ACHN (cell line): ENCODE measurements at places on chromosomes 4 and X.
A peak's percentile ranks its signal among the peaks of the same experiment; 100 is the strongest.

DNA sequence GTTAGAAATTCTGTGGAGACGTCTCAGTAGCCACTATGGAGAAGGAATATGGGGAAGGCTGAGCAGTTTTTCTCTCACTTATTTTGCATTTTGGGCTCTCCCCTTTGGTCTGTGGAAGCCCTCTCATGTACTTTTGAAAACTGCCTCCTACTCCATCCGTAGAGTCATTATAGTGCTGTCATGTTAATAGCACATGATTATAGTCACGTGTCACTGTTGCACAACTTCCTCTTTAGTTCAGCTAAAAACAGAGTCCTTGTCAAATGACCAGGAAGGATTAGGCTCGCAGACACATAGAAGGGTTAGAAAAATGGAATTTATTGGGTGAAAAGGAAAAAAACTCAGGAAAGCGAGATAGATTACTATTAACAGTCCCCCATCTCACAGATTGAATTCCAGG lies 258.2 kb upstream of the CXorf51A start:
- DNase-seq: no peak

DNA sequence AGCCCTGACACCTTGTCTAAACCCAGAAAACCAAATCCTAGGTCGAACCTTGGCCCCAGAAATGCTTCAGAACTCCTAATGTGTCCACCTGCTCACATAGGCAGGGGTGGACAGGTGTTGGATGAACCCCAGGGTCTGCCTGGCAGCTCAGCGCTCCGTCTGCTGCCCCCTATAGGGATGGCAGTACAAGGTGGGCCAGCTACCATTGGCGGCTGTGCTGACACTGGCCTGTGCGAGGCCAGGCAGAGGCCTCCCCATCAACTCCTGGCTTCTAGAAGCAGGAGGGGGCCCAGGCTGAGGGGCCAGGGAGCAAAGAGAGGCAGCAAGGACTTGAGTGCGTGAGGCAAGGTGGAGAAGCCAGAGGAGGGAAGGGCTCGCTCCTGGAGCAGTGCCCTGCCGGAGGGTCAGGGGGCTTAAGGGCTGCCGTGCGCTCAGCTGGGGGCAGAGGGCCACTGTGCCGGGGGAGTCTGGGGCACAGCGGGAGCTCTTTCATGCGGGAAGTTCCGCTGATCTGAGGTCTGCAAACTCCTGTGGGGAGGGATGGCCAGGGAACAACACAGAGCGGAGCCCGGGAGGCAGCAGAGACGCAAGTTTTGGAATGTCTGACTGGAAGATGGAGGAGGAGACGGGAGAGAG lies 20.6 kb downstream of the CCNQ start:
- no peak for DNase-seq

- DNase-seq: no peak
These were observed 75.8 kb downstream of the FAT1 start for GRCh38 chr4:186647821-186648220.

DNA sequence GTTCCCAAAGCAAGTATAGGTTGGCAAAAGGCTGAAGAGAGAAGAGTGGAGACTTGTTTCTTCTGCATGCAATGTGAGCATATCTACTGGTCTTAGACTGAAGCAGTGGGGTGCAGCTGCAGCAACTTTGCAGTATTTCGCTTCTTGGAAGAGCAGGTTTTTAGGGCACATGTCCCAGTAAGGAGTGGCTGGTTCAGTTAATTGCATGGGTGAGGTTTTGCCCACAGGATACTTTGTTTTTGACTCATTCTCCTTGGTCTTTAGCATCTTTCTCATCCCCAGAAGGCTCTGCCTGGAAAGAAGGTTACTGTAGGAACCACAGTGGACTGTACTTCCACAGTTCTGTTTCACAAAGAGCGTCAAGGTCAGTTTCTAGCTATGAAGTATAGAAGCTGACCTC lies 68.0 kb upstream of the NR3C2 start:
- DNase-seq: no peak

DNA sequence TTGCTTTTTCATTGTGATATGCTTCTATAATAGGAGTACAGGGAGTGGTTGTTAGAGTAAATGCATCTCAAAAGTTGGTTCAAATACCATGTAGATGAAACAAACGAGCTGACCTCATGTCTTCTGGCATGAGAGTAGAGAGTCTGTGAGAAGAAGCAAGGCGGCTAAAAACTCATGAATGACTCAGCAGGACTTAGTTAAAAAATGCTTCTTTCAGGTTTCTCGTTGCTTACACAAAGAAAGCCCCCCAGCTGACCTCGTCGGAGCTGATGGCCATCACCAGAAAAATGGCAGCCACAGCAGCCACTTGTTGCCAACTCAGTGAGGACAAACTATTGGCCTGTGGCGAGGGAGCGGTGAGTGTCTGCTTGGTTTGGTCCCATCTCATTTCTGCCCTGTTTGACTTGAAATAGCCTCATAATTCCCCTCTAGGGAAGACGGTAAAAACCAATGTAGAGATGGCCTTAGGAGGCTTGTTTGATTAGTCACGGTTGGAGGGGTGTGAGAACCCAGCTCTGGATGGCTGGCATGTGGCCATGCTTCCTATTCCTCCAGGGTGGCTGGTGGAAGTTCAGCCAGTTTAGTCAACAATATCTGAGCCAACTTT lies 14.5 kb downstream of the AFP start:
- DNase-seq: no peak

GRCh38 chr4:123671636-123672404 lies 275.2 kb downstream of the SPRY1 start:
- no peak for DNase-seq

- no peak for DNase-seq
These were observed 3.2 kb upstream of the TIGD2 start for GRCh38 chr4:89108091-89108490.

DNA sequence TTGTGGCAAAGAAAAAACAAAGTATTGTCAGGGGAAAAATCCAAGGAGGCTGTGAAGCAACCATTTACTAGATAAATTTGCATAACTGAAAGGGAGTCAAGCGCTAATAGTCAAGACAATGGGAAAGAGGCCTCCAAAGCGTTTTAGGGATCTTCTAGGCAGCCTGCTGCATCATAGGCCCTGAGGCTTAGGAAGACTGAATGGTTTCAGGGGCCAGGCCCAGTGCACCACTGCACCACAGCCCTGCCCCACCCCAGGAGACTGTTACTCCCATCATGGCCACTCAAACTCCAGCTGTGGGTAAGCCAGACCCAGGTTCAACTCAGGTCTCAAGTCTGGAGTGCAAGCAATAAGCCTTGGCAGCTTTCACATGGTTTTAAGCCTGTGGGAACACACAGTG lies 362.9 kb downstream of the SH3BGRL start:
- no peak for DNase-seq

DNA sequence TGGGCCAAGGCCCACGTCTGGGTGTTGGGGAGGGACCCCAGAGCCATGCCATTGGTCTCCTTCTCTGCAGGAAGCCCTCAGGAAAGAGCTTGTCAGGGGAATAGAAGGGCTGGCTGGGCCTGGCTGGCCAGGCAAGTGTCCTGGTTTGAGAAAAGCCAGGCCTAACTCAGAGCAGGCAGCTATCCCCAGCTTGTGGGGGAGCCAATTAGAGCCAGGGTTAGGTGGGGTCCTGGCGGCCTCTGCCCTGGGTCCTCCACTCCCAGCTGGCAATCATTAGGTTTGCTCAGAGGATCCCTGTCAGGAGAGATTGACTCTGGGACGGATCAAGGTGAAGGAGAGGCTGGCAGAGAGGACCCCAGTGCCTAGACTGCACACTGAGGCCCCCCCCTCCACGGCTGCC lies 64.8 kb downstream of the PJA1 start:
- DNase-seq: no peak

- peak; percentile 16 for DNase-seq
These were observed 201.0 kb upstream of the NEIL3 start for GRCh38 chr4:177108708-177109107.

GRCh38 chr4:94641702-94642560 lies 115.8 kb upstream of the BMPR1B start:
- DNase-seq: peak; percentile 85

GRCh38 chrX:51878056-51878455 lies 15.4 kb upstream of the MAGED1 start:
- DNase-seq: no peak

- DNase-seq: no peak
These were observed 3.8 kb upstream of the HSD17B13 start for GRCh38 chr4:87326460-87326859.

GRCh38 chrX:21400408-21401121 lies 26.3 kb downstream of the CNKSR2 start:
- DNase-seq: no peak

- no peak for DNase-seq
These were observed 2.0 kb upstream of the GPR34 start for GRCh38 chrX:41686788-41687187.

DNA sequence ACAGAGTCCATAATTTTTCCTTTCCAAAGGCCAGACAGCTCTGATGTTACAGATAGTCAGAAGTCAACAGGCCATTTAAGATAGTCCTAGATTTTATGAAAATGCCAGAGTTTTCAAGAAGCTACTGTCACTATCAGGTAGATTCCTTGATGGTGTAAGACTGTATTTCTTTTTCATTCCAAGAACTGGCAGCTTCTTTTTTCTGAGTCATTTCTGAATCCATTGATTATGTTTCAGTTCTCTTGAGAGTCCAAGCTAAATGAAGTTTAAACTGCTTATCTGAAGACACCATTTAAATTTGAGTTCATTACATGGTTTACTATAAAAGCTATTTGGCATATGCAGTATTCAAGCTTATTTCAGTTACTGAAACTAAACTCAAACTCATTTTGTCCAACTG lies 44.6 kb downstream of the RASSF6 start:
- no peak for DNase-seq
